Mesenchymal stem cell (in vitro differentiated cells and primary cell): ENCODE measurements at places on chromosomes 3 and 15.

- no peak overlapping the region for H3K4me3 ChIP-seq
- H3K27ac ChIP-seq = no peak overlapping the region
- H3K4me1 ChIP-seq = peaks cover 7% of the 10 kb centered on the region
- peaks cover 16% of the 10 kb centered on the region for H3K36me3 ChIP-seq
- no peak for DNase-seq
- no peaks in the 10 kb centered on the region for H3K27me3 ChIP-seq
These were observed 40.2 kb downstream of the MEF2A start for GRCh38 chr15:99605990-99606389.

DNA sequence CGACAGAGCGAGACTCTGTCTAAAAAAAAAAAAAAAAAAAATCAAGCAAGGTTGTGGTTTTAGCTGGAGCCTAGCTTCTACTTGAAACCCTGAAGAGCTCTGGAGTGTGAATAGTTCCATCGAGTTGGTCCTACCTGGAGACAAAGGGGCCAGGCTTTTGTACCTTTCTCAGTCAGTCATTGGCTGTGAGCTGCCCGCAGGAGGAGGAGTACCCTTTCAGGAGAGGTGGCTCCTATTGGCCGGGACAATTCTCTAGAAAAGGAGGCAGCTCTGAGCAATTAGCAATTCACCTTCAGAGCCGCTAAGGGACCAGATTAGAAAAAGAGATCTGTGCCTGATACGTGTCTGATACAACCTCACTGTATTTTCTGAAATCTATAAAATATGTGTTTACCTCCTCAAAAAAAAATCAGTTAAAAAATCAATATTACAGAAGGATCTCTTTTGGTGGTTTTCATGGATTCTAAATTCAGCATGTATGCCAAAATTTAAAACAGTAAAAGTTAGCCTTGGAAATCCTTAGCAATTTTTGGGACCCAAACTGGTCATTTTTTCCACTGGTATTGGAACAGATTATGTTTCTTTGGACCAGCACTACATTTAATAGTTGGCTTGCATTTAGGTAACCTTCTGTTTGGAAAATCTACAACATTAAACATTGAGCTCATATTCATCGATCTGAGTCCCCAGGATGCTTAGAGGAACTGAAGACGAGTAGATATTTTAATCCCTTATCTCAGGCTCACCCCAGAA, 29.7 kb upstream of the PDCD6IP start:
- H3K4me1 ChIP-seq = no peaks in the 10 kb centered on the region
- no peak overlapping the region for H3K27ac ChIP-seq
- no peak for DNase-seq
- no peak overlapping the region for H3K4me3 ChIP-seq
- no peaks in the 10 kb centered on the region for H3K36me3 ChIP-seq

GRCh38 chr3:128071771-128072453, 19.7 kb downstream of the SEC61A1 start:
- H3K36me3 ChIP-seq = peaks cover 62% of the 10 kb centered on the region
- no peak overlapping the region for H3K4me3 ChIP-seq
- no peak for DNase-seq
- H3K27me3 ChIP-seq = no peaks in the 10 kb centered on the region
- peaks cover 27% of the 10 kb centered on the region for H3K4me1 ChIP-seq

DNA sequence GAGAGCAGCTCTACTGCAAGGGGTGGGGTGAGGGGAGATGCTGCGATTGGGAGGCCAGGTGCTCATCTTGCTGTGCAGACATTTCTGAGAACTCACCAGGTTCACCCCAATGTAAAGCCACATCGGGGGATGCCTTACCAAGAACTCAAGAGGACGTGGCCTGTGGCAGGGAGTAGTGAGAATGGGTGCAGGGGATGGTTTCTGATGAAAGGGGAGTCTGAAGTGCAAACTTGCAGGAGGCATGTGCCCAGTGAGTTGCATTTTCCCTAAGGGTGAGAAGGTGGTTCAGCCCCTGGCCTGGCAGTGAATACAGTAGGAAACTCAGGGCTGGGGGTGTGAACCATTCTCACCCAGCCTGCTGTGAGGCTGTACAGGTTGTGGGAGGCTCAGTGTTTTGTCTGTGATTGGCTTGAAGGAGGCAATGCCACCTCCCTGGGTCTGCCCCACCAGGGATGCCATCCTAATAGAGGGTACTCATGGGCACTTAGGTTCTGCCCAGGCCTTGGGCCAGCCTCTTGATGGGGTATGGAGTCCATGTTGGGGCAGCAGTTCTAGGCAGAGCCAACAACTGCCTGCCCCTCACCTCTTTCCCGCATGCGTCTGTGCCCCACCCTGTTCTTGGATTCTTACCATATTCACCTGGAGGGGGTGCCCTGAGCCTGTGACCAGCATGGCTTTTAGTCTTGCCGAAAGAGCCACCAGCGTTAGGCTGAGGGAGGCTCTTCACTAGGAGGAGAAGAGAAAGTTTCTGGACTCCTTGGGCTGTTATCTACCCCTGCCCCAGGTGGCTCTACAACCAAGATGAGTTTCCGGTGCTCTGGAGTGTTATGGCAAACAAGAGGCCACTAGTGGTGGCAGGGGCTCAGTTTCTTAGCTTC, 4.5 kb downstream of the HEMK1 start:
- peaks cover 51% of the 10 kb centered on the region for H3K36me3 ChIP-seq
- H3K27me3 ChIP-seq = no peaks in the 10 kb centered on the region
- DNase-seq = no peak
- H3K4me3 ChIP-seq = no peak overlapping the region
- H3K27ac ChIP-seq = no peak overlapping the region
- peaks cover 5% of the 10 kb centered on the region for H3K4me1 ChIP-seq

- H3K4me3 ChIP-seq = no peak overlapping the region
- no peaks in the 10 kb centered on the region for H3K27me3 ChIP-seq
- H3K36me3 ChIP-seq = no peaks in the 10 kb centered on the region
- no peak overlapping the region for H3K27ac ChIP-seq
- no peak for DNase-seq
- no peaks in the 10 kb centered on the region for H3K4me1 ChIP-seq
These were observed 25.8 kb downstream of the LRRN1 start for GRCh38 chr3:3825035-3825434.

GRCh38 chr3:138349926-138350665, 1.7 kb downstream of the MRAS start:
- H3K4me3 ChIP-seq = no peak overlapping the region
- H3K4me1 ChIP-seq = peaks cover 12% of the 10 kb centered on the region
- DNase-seq = peak; percentile 6
- H3K27me3 ChIP-seq = no peaks in the 10 kb centered on the region
- no peaks in the 10 kb centered on the region for H3K36me3 ChIP-seq

- DNase-seq = no peak
- H3K4me1 ChIP-seq = no peaks in the 10 kb centered on the region
- H3K27ac ChIP-seq = no peak overlapping the region
- H3K4me3 ChIP-seq = no peak overlapping the region
- H3K36me3 ChIP-seq = no peaks in the 10 kb centered on the region
These were observed 112.6 kb upstream of the ALCAM start for GRCh38 chr3:105254154-105254553.

GRCh38 chr3:106281221-106281620, 412.4 kb upstream of the CBLB start:
- H3K36me3 ChIP-seq = no peaks in the 10 kb centered on the region
- no peak overlapping the region for H3K4me3 ChIP-seq
- H3K4me1 ChIP-seq = no peaks in the 10 kb centered on the region
- DNase-seq = no peak
- no peak overlapping the region for H3K27ac ChIP-seq

- H3K4me1 ChIP-seq = peaks cover 27% of the 10 kb centered on the region
- peak; percentile 75 for DNase-seq
- H3K4me3 ChIP-seq = no peak overlapping the region
- peak overlapping the region; percentile 5 for H3K27ac ChIP-seq
- H3K36me3 ChIP-seq = peaks cover 25% of the 10 kb centered on the region
- H3K27me3 ChIP-seq = no peaks in the 10 kb centered on the region
These were observed 203.6 kb downstream of the AKAP13 start for GRCh38 chr15:85583923-85584390.

DNA sequence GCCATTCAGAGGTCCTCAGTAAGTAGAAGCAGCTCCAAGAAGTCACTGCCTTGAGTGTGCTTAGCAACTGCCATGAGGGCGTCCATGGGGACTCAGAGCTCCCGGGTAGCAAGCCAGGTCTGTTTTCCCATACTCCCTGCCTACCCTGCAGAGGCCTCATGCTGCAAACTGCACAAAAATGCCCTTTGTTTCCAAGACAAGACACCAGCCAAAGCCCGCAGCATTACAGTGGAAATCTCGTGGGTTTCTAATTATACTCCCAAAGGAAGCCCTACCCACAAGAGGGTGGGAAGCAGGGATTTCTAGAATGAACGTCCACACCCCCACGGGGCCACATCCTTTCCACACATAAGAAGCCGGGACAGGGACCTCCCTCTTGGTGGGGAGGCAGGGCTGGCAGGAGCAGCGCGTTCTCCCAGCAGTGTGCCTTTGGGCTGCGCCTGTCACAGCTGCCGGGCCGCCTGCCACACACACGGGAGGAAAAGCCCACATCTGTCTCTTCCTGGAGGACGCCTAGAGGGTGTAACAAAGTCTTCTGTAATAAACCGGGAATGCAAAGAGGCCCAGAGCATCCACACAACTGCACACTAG, 31.1 kb downstream of the FAM174B start:
- H3K27ac ChIP-seq = no peak overlapping the region
- no peak overlapping the region for H3K4me3 ChIP-seq
- no peaks in the 10 kb centered on the region for H3K36me3 ChIP-seq
